ENCODE measurements at places on chromosomes 1 and 21.

DNA sequence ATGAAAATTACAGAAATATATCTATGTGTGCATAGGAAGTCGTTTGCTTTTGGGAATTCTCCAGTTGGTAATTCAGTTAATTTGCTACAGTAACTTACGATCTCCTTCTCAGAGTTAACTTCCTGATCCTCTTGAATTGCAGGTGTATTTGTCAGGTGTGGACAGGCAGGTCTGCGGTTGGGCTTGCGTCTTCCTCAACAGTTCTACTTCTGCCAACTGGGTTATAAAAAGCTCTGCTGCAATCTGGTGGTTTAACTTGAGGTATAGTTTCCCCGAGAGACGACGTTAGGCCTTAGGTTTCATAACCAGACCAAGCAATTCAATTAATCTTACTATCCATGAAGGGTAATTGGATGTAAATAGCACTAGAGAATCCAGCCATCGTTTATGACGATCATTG, 88.2 kb downstream of the GABPA start:
- no peak for DNase-seq

GRCh38 chr1:167784876-167785550, 63.2 kb downstream of the MPZL1 start:
- DNase-seq = no peak

GRCh38 chr1:6587261-6588005, 7.6 kb downstream of the ZBTB48 start:
- DNase-seq = no peak

- DNase-seq = no peak
These were observed 5.4 kb downstream of the CITED4 start for GRCh38 chr1:40856656-40857302.

DNA sequence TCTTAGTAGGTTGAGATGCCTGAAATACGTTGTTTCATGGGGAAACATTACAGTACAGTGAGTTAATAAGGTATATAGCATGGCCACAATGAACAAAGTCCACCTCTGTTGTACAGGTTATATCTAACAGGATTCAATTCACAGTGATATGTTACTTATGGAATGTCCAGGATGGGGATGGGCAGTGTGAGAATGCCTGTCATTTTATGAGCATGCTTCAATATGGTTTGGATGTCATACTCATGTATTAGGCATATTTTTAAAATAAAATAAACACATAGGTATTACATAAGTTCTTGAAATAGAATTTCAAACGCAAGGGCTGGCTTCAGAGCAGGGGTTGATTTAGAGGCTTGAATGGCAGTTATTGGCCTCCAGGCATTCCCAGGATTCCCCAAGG, 6.1 kb upstream of the PHLDA3 start:
- no peak for DNase-seq

DNA sequence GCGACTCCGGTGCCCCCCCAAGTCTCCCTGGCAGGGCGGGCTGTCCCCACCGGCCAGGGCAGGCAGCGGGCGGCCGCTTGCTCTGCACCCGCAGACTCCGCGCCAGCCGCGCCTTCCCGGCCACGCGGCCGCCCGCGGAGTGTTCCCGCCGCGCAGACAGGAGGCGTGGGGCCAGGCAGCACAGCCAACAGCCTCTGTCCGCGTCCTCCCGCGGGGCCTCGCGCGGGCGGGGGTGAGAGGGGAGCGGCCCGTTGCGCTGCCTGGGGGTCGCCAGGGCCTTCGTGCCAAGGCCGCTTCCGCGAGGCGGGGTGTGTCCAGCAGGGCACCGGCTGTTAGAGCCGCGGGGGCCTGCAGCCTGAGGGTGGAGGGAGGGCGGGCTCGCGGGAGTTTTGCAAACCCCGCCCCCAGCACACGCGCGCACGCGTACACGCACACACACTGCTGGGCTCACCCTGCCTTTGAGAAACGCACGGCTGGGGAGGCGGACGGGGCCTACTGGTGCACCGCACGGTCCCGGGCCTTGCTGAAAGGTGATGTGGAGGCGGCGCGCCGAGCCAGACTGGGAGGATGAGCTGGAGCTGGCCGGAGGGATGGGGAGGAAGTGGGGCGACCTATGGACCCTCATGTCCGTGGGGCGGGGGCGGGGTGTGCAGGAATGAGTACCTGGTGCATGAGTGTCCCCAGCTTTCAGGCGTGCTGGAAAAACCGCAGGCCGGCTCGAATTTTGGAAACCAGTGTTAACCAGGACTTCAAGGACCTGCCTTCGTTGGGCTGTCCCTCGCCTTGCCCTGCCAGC, 41.5 kb downstream of the KIAA1614 start:
- peak; percentile 64 for DNase-seq

GRCh38 chr1:226534098-226534497, 14.5 kb upstream of the STUM start:
- DNase-seq = no peak

DNA sequence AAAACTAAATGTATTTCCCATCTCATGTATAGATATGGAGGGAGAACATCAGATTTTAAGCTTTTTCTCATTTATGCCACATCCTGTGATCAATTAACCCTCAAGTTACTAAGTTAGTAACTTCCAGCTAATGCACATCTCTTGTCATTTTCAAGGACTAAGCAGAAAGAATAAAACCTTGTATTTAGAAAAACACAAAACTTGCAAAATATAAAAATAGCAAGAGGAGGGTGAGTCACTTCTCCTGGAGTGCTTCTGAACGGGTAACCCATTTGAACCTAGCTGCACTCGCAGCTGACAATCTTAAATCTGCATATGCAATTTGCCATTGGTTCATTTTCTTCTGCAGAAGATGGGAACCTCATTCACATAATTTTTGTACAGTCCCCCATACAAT, 500.5 kb downstream of the SETD4 start:
- DNase-seq = no peak
